ENCODE measurements at places on chromosomes 11 and 22. TPM values are rescaled to one million over a fixed set of nuclear protein-coding genes. Genes with fewer than 3 reads are reported as not detected.

Gene CRACR2B
- total RNA-seq: 13.3 TPM

Gene ETS1
- total RNA-seq: 713 TPM

Gene MUC15
- total RNA-seq: not detected

DNA sequence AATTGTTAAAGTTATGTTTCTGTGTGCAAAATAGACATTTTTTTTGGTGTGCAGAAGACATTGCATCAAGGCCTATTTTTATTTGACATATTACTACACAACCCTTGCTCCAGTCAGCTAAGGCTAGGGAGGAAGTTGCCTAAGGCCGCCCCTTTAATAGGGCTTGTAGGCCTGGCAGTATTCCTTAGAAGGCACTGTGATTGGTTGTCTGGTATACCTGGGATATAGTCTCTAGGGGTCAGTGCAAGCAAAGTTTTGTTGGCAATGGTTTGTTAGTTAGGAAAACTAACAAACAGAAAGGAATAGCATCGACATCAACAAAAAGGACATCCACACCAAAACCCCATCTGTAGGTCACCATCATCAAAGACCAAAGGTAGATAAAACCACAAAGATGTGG, 16.9 kb downstream of the CCDC15 start:
- DNase-seq: no peak

DNA sequence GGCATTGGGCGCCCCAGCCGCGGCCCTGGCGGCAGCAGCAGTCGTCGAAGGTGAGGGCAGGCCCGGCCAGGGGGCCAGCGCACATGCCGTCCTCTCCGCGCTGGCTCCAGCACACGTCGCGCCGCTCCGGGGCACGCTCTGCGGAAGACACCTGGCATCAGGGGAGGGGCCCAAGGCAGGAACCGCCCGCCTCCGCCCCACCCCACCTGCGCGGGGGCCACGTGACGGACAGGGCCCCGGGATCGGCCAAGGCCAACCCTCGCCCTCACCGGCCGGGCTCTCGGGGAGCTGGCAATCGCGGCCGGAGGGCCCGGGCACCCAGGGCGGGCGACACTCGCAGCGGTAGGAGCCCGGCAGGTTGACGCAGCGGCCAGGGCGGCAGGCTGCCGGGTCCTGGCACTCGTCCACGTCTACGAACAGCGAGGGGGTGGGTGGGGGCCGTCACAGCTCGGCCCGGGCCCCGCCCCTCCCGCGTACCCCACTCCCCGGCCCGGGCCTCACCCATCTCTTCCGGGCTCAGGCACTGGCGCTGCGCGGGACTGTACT, 14.9 kb downstream of the SCYL1 start:
- DNase-seq: no peak

DNA sequence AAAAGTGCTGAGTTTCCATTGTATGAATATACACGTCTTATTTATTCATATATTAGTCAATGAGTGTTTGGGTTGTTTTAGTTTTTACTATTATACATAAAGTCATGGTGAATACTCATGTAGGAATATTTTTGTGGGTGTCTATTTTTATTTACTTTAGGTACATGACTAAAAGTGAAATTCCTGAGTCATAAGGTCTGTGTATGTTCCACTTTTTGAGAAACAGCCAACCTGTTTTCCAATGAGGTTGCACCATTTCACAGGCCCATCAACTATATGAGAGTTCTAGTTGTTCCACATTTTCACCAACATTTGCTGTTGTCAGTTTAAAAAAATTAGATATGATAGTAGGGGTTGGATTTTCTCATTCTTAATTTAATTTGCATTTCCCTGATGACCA, 6.6 kb upstream of the OR6X1 start:
- DNase-seq: no peak

GRCh38 chr11:61290905-61291690, 4.0 kb downstream of the VWCE start:
- DNase-seq: no peak

DNA sequence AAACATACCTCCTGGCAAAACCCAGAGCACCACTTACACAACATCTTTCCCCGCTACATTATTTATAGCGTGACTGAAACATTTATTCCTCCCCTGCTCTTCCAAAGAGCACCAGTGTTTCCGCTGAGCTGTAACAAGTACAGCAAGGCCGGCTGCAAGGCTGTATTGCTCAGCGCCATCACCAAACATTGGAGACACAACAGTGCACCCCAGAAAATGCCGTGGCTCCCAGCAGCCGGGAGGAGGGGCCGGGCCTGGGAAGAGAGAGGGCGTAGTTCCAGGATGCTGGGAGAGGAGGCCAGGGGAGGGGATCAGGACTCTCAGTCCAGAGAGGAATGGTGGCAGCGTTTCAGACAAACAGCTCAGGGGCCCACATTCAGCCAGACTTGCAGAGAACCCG, 133.2 kb downstream of the DSCAML1 start:
- no peak for DNase-seq

- DNase-seq: no peak
These were observed 29.7 kb upstream of the ANO1 start for GRCh38 chr11:70048279-70049024.

- DNase-seq: no peak
These were observed 187.8 kb downstream of the HIPK3 start for GRCh38 chr11:33444835-33445594.

DNA sequence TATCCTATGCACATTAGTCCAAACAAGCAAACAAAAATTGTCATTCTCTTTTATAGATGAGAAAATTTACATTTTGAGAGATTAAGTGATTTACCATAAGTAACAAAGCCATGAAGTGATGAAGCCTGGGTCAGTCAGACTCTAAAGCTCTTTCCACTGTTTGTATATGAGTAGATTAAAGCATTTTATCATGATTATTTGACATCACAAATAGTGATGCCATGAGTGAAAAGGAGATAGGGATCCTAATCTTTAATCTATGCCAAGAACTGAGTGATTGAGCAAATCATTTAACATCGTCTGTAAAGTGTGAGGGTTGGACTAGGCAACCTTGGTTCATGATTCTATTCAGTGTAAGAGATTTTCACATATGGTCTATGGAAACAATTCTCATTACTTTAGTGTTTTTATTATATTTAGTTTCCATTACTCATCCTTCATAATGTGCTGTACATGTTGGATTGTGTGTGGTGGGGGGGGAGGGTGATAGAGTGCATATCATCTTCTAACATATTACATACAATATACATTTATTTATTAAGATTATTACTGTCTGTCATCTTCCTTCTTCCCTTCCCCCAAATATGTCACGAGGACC, 50.7 kb downstream of the ARHGEF12 start:
- DNase-seq: no peak

DNA sequence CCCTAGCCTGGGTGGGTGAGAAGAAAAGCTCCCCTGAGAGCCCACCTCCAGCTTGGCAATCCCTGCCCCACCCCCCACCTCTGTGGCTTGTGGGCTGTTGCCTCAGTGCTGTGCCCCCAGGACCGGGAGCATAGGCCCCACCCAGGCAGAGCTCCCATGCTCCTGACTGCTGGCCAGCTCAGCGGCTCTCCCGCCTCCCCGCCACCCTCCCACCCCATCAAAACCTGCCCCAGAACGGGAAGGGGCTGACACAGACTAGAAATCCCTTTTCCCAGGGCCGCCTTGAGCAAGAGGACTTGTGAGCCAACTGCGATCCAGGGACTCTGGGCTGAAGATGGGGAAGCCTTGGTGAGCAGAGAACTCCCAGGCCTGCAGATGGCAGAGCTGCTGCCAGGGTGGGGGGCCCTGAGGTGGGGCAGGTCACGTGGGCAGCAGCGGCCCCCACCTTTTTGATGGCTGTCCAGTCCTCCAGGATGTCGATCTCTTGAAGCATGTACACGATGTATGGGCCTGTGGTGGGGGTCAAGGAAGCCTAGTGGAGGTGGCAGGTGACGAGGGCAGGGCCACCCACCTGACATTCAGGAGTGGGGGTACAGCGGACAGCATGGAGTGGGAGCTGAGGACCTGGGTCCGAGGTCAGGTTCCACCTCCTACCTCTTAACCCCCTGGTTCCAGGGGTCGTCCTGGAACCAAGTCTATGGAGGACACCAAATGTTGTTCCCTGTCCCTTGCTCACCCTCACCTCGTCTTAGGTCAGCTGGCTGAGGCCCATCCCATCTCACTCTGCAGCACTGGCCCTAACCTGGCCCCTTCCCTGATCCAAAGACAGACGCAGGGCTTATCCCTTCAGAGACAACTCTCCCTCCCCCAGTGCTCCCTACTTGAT, 2.3 kb upstream of the RIN1 start:
- DNase-seq: no peak

GRCh38 chr11:79331203-79331901, 109.5 kb downstream of the TENM4 start:
- DNase-seq: no peak

- peak; percentile 73 for DNase-seq
These were observed 56.5 kb downstream of the NAT10 start for GRCh38 chr11:34161812-34162492.

GRCh38 chr11:126703662-126704061, 296.9 kb downstream of the KIRREL3 start:
- no peak for DNase-seq

DNA sequence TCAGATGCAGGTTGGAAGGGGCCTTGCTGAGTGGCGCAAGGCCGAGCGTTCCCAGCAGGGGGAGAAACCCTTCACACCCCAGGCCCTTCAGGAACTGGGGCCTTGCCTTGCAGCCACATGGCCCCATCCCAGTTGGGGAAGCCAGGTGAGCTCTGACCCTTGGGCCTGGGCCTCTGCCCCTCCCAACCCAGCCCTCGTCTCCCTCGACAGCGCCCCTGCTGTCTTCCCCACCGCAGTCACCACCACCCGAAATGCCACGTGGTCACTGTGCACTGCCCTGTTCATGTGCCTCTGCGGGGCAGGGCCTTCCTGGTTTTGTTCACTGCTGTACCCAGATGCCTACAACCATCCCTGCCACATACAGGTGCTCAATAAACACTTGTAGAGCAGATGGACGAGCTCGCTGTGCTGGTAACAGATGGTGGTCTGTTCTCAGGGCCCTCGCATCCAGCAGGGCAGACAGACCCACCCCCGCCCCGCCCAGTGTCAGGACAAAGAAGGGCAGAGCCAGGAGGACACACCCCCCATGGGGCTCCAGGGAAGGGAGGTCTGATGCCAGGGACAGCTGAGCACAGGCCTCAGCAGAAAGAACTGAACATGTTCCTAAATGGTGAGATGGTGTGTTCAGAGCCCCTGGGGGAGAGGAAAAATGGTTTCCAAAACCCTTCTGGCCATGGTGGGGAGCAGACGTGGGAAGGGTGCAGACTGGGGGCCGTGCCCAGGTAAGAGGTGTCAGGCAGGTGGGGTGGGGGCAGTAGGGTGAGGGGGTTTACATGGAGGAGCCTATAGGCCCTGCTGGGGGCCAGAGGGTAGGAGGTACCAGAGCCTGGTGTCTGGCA, 3.7 kb downstream of the POLR2L start:
- DNase-seq: no peak

DNA sequence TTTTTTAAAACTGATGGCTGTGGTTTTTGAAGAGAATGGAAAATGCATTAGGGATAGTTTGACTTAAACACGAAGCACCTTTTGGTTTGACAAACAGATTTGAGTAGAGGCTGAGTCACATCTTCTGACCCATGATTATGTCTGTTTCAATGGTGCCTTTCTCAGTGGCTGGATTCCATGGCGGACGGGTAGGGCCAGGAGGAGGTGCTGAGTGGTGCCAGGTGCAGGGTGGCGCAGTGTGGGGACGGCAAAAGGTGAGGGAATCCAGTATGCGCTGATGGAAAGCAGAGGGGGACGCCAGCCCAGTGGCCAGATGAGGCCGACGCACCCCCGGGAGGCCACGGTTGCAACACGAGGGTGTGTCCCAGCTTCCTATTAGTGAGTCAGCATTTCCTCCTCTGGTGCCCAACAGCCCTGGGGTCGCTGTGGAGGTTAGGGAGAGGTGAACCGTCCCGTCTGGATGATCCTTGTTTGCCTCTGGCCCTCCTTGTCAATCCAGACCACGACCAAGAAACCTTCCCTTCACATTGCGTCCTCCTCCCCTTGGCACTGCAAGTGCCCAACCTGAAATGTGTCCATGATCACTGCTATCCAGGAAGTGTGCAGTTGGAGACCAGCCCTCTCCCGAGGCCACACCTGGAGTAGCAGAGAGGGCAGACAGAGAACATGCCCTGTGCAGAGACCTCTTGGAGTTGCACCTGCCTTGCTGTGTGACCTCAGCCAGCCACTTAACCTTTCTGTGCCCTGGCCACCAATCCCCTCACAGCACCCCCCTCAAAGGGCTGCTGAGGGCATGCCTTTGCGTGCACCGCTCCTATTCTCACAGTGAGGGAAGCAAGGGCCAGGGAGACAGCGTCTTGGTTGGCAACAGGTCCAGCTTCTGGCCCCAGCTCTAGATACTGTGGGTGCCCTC, 32.5 kb upstream of the ATXN10 start:
- no peak for DNase-seq

GRCh38 chr22:29138556-29139305, 65.9 kb downstream of the KREMEN1 start:
- no peak for DNase-seq

GRCh38 chr11:100119176-100119575, 567.9 kb upstream of the ARHGAP42 start:
- no peak for DNase-seq

DNA sequence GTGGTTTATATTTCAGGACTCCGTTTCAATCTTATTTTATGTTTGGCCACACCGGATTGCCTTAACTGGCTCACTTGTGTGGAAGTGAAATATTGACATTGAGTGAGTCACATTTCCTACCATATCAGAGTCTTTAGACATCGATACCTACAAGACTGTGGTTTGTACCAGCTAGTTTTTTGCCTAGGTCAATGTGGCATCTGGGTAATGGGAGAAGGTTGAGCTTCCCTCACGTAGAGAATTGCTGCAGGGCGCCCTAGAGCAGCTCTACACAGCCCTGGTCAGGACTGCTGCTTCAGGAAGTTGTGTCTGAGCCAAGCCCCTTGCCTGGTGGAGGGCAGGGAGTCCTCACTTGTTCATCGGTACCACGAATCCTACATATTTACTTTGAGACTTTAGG, 1.6 kb downstream of the GRAMD1B start:
- DNase-seq: peak; percentile 16

- no peak for DNase-seq
These were observed 117.3 kb upstream of the PLET1 start for GRCh38 chr11:112377946-112378345.

DNA sequence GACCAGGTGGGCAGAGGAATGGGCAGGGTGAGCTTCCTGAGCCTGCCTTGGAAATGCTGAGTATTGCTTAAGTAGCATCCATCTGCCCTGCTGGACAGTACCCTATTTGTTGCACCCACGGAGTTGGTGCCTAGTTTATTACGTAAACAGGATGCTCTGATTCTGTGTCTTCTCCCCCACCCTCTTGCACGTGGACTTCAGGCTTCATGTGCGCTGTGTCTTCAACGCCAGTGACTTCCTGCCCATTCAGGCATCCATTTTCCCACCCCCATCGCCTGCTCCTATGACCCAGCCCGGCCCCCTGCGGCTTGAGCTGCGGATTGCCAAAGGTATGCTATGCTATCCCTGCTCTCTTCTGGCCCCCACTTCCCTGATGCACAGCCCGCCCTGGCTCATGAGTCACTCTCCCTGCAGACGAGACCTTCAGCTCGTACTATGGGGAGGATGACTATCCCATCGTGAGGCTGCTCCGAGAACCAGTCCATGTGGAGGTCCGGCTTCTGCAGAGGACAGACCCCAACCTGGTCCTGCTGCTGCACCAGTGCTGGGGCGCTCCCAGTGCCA, 5.7 kb downstream of the ZP1 start:
- DNase-seq: no peak

All from activated T-cell treated with anti-CD3 and anti-CD28 coated beads, Interleukin-2, amount 50 U/mL, for 72 hours (primary cell).